Globus pallidus (tissue), 1 donor: ENCODE measurements at places on chromosomes 6 and 20.

GRCh38 chr6:92132457-92132856 is 1286.9 kb downstream of the EPHA7 start:
- DNase-seq, result no peak

DNA sequence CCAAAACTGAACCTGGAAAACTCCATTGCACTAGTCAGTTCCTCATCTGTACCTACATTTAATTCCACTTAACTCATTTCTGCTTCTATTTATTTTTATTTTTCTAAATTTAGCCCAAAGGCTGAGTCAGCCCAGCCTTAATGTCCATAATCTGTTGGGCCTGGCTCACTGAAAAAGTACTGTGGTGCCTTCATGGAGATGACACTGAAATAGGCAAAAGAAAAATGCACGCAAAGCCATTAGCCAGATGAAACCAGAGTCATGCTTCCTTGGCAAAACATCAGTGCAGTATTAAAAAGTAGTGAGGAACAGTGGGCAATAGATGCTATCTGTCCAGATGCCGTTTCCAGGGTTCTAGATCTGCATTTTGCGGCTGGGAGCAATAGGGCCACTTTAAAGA is 14.7 kb upstream of the PLCB4 start:
- no peak for DNase-seq

DNA sequence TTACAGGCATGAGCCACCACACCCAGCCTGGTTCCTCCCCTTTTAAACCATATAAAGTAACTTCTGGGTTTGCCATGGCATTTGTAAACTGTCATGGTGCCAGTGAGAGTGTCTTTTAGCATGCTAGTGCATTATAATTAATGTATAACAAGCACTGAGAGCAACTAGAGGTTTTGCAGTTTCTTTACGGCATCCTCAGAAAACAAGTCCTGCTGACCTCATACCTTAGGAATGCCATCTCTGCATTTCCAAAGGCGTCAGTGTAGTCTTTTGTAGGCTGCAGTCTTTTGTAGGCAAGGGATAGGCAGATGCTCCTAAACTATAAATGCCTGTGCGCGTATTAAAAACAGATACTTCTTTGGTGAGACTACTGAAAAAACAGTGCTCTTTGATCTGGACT is 75.0 kb upstream of the EZR start:
- DNase-seq, result no peak

- DNase-seq, result no peak
Measured at GRCh38 chr6:84501315-84501714, 263.1 kb downstream of the TBX18 start.

DNA sequence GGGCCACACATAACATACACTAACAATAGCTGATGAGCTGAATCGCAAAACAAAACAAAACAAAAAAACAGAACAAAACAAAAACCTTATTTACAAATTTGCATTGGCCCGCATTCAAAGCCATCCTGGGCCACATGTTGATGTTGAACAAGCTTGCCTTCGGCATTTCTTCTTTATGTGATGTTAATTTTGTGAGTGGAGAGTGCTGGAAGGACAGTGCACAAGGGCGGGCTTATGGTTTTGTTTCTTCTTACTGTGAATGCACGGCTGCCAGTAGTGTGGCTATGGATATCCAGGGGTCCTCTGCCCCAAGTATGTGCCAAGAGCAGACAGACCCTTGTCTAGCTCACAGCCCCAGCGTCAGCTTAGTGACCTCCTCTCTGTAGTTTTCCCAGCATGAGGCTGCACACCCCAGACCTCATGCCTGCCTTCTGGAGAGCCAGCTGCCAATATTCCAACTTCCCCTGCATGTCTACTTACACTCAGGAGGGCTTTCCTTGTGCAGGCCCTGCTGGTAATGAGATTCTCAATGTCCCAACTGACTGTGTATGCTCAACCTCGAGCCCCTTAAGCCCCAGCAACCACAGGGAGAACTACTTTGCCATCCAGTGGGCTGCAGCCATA is 24.9 kb downstream of the ZNF292 start:
- DNase-seq, result no peak

GRCh38 chr20:6295127-6295866 is 172.5 kb upstream of the FERMT1 start:
- no peak for DNase-seq

- no peak for DNase-seq
Measured at GRCh38 chr6:21227486-21227885, 366.1 kb upstream of the SOX4 start.
